ENCODE measurements at places on chromosomes 16 and 17. TPM values are rescaled to one million over a fixed set of nuclear protein-coding genes. Genes with fewer than 3 reads are reported as not detected.

GRCh38 chr17:6756425-6757031, 682 bp downstream of the XAF1 start:
- no peak for DNase-seq

DNA sequence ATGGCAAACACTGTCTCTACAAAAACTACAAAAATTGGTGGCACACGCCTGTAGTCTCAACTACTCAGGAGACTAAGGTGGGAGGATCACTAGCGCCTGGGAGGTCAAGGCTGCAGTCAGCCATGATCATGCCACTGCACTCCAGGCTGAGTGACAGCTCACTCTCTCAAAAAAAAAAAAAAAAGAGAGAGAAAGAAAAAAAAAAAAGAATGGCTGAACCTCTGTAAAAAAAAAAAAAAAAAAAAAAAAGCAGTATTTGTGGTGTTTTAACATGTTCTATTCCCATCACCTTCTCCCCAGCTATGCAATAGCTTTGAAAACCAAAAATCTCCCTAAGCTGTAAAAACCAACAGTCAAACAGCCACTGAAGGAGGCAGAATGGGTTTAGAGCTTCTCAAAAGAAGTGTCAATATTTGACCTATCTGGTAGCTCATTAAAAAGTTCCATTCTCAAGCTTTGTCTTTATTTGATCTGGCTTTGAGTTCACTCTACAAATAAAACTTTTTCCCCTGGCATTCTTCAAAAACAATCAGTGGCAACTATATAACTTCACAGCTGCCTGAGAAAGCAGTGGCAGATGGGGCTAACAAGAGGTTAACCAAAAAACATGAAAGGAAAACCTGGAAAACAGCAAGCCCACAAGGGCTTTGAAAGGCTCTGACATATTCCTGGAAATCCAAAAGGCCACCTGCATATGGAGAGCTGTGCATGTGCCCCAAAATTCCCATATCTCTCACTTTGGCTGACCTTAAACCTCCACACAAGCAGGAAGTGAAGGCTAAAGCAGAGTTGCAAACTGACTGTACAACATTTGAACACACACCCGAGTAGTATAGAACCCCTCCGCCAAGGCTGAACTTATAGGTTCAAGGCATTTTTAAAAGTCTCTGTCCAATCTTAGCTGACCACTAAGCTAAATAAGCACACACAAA, 36.0 kb downstream of the USP32 start:
- no peak for DNase-seq

The TMC7 gene
- total RNA-seq: 1.4 TPM

- no peak for DNase-seq
Observed at GRCh38 chr17:31787857-31788570, 71.0 kb downstream of the COPRS start.

Data from type B pancreatic cell (in vitro differentiated cells).